ENCODE measurements at places on chromosomes 5 and 9.

DNA sequence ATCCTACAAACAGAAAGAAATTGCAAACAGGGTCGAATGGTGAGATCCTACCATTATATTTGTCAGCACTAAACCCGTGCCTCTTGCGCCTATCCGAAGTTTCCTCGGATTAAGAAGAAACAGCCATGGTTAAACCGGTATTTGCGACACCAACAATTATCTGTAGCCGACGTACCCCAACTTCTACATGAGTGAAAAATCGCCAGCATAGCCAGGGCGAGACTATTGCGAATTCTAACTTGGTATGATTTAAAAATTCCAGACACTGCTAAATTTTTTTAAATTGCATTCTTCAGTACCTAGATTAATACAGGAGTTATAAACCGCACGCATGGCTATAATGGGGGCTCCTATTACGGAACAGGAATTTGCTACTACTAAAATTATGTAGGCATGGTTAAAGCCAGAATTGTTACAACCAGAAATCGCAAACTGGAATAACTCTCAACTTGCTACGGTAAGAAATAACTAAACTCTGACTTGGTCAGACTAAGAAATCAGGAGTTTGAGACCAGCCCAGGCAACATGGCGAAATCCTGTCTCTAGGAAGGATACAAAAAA, 25.3 kb upstream of the ANXA2R start:
- no peak for DNase-seq

DNA sequence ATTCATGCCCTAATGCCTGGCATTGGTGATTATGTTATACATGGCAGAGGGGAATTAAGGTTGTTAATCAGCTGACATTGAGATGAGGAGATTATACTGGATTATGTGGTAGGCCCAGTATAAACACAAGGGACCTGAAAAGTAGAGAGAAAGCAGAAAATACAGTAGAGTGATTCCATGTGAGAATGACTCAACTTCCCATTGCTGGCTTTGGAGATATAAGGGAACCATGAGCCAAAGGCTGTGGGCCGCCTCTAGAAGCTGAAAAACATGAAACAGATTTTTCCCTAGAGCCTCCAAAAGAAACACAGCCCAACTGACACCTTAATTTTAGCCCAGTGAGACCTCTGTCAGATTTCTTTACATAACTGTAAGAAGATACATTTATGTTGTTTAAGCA, 65.0 kb upstream of the CTXN3 start:
- no peak for DNase-seq

GRCh38 chr5:113195771-113196170, 219.2 kb downstream of the DCP2 start:
- DNase-seq, result no peak

GRCh38 chr9:20658677-20659473, 25.2 kb upstream of the FOCAD start:
- no peak for DNase-seq

DNA sequence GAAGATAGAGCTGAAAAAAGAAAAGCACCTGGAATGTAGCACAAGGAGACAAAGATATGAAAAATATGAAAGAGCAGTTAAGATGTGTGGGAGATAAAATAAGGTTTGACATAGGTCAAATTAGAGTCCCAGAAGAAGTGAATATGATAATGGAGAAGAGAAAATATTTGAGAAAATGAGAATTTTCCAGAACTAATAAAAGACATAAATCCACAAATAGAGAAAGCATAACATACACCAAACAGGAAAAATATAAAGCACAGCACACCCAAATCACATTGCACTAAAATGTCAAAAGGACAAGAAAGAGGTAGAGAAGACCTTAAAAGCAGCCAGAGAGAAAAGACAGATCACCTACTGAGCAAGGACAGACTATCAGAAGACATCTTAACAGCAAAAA, 43.4 kb downstream of the IPPK start:
- DNase-seq, result no peak

All from GM20000 (cell line).